NAMALWA (cell line): ENCODE measurements at places on chromosomes 6 and 20.

DNA sequence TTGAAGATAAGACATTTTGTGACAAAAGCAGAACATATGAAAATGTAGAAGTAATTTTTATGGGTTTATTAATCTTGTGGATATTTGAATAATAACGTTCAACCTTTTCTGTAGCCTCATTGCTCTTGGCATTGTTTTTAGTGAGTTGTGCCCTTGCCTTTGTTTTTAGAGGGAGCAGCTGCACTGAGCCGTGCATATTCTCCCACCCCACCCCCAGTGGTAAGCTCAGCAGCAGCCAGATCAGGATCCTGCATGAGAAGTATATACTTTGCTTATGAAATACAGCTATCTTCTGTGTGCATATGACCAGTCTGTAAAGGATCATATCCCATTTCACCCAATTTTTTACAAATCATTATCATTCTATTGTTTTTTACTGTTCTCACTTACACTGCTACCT, 184.2 kb downstream of the COL9A1 start:
- no peak for DNase-seq

DNA sequence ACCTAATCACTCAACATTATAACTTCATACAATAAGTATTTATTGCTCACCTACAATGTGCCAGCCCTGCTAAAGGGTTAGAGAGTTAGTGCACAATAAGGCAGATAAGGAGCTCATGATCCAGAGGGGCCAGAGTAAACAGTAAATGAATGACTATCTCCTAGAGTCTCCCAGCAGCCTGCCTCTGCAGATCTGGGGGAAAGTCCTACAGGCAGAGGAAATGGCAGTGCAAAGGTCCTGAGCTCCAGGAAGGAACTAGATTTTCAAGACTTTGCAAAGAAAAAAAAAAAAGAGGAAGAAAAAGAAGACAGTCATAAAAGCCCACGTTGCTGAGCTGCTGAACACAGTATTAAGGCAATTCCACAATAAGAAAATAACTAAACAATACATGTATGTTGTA, 160.1 kb downstream of the SIM1 start:
- no peak for DNase-seq

- no peak for DNase-seq
Measured at GRCh38 chr20:13355411-13355810, 134.3 kb downstream of the ISM1 start.

GRCh38 chr6:115838763-115839401, 221.8 kb downstream of the FRK start:
- peak; percentile 55 for DNase-seq

DNA sequence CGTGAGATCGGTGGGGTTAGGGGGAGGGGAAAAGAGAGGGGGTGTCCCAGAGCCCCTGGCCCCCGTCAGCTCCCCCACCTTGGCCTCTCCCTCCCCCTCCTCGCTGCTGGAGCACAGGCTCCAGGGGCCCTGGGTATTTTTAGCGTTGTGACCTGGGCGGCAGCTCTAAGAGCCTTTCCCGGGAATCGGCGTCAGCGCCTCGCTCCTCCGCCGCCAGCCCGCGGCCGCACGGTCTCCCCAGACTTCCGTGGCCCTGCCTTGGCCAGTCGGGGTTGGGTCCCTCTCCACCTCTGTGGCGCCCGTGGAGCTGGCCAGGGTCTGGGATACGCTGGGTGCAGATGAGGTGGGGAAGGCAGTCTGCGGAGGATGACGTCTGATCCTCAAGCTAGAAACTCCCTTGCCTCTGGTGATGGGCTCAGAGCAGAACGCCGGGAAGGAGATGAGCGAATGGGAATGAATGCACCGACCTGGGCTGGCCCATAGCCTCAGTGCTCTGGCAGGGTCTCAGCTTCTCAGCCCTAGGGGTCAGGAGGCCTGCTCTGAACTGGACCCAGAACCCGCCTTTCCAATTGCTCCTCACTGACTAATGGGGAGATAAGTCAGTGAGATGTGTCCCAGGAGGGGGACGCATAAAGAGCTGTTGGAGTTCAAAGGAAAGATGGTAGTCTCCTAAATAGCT, 883 bp upstream of the DBNDD2 start:
- DNase-seq: no peak

GRCh38 chr20:1854246-1854645, 41.0 kb upstream of the SIRPA start:
- no peak for DNase-seq

GRCh38 chr6:40042232-40042631, 108.0 kb upstream of the MOCS1 start:
- no peak for DNase-seq

- DNase-seq: no peak
Measured at GRCh38 chr20:44071526-44072111, 115.4 kb downstream of the JPH2 start.

DNA sequence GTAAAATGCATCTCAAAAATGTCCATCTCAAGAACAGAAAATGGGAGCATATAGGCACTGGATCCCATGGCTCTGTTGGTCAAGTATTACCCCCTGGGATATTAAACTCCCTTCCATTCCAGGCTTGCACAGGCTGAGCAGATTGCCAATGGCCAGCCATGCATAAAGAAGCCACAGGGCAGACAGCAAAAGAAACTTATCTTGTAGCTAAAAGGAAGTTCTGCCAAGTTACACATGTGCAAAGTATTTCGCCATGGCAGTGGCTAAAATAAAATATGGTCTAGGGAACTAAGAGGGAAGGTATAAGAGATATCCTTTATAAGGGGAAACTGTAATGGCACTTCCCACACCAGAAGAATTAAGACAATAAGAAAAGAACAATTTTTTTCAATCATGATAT, 415.6 kb upstream of the BTBD3 start:
- no peak for DNase-seq
